ENCODE measurements at places on chromosomes 12 and 14.

- DNase-seq = no peak
Measured at GRCh38 chr14:88551980-88552431, 2.8 kb downstream of the PTPN21 start.

DNA sequence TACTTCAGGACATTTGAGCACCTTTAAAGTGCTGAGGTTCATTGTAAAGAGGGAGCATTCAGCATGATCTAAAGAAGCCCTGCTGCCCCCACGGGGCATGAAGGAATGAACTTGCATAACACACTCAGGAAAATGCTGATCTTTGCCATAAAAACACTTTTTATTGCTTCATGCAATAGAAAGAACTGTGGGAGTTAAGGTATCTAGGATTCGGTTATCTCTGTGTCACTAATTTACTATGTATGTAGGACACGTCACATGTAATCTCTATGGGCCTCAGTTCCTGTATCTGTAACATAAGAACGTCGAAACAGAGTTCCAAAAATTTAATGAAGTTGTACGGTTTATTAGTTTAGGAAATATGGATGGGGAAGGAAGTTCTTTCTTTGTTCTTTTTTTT is 33.0 kb downstream of the BTBD7 start:
- no peak for DNase-seq

GRCh38 chr12:39623919-39624318 is 4.3 kb upstream of the ABCD2 start:
- DNase-seq = no peak

DNA sequence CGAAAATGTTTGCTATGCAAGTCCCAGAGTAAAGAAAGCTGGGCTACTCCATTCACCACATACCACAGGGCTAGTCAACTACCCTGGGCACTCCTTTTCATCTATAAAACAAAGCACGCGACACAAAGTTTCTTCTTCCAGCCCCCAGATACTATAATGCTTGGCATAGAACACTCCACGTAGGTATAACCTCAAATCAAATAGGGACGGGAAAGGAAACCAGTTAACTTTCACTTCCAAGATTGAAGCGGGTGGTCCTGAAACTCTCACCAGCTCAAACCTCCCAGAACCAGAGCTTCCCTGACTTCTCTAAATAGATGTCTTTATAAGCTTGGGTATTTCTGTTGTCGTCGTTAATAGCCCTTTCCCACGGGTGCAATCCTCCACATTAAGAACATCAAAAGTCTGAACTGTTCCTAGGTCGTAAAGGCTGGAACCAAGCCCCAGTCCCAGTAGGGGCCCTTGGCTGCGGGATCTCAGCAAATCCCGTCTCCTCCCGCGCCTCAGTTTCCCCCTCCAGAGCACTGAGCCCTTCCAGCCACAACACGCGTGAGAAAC is 647 bp downstream of the LGMN start:
- no peak for DNase-seq

GRCh38 chr12:91687052-91688017 is 458.3 kb downstream of the BTG1 start:
- DNase-seq = no peak

DNA sequence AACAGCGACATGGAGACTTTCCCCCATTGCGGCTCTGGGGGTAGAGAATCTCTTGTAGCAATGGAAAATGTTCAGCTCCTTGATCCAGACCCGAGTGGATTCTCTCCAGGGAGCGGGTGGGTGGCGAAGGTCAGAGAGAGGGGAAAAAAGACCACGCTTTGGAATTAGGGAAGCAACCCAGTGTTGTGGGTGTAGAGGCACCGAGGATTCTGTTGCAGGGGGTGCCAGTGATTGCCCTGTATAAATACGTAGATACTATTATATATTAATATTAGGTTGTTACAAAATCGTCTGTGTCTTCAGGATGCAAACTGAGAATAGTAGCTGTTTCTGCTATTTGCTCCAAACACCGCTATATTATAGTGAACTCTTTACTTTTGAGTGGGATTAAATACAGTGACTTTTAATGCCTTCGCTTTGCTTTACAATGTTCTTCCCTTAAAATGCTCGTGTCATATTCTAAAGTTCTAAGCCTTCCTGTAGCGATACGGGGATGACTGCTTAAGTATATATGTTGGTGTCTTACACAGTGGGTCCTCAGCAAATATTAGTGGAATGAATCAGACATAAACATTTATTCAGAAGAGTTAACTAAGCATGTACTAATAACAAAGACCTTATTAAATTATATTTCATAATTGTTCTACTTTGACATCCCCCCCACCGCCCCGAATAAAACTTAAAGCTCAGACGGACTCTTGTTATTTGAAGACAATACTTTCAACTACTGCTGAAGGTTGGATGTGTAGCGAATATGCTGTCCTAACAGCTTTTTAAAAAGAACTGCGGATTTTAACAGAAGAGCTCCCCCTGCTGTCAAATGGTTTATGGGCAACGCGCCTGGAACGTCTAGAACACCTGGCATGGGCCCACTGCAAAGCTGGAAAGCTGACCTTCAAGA is 136.4 kb upstream of the KRAS start:
- DNase-seq = peak; percentile 67

GRCh38 chr14:76639606-76640229 is 121.5 kb upstream of the VASH1 start:
- no peak for DNase-seq

DNA sequence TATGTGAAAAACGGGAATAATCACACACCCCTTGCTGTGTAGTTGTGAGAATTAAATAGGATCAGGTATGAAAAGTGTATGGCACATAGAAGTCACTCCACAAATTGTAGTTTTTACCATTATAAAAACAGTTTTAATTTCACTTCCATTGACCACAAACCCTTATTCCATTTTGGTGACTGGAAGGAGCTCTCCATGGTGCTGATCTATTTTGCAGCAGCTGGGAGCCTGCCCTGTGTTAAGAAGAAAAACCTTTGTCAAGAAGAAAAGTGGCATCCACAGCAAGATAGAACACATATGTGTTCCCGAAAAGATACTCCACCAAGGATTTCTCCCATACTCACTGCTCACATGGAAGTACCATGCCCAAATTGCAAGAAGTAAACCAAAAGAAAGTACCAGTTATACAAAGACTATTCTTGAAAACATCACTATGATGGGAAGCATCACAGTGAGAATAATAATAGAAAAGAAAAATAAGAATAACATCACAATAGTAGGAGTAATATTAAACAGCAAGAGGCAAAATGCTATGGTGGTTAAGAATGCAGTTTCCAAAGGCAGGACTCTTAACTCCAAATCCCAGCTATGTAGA is 58.7 kb downstream of the TUNAR start:
- no peak for DNase-seq

DNA sequence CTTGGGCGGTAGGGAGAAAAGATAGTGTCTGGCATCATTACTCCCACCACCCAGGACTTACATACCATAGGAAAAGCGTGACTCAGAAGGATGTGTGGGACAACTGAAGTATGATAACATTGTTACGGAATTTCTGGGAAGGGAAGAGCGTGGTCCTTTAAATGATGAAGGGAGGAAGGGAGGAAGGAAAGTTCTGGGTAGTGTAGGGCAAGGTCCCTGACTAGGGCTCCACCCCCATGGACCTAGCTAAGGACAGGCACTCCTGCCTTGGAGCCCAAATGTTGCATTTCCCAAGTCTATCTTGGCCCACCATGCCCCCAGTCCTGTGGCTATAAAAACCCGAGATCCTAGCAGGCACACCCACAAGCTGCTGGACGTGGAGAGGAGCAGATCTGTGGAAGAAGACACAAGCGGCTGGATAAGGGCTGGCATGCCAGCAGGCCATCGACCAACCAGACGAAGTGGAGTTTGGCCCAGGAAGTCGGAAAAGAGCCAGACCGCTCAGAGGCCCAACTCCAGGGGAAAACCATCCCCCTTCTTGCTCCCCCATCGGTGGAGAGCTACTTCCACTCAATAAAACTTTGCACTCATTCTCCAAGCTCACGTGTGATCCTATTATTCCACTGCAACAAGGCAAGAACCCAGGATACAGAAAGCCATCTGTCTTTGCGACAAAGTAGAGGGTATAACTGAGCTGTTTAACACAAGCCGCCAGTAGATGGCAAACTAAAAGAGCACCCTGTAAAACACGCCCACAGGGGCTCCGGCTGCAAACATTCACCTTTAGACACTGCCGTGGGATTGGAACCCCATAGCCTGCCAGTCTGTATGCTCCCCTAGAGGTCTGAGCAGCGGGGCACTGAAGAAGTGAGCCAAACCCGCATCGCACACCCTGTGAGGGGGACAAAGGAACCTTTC is 23.0 kb upstream of the RAB21 start:
- DNase-seq = peak; percentile 98

DNA sequence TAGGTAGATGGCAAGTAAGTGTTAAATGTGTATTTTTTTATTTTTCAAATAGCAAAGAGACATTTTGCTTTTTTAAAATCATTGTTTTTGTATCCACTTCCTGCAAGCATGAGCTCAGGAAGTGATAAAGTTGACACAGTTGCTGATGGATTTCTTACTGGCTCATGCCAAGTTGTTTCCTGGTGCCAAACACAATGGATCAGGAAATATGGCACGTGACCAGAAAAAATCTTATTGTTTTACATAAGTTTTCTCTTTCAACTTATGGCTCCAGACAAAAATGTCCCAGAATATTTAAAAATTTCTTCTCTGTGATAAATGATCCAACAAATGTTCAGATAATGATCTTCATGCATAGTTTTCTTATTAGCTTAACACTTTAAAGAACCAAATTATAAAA is 1279.1 kb upstream of the FLRT2 start:
- no peak for DNase-seq

DNA sequence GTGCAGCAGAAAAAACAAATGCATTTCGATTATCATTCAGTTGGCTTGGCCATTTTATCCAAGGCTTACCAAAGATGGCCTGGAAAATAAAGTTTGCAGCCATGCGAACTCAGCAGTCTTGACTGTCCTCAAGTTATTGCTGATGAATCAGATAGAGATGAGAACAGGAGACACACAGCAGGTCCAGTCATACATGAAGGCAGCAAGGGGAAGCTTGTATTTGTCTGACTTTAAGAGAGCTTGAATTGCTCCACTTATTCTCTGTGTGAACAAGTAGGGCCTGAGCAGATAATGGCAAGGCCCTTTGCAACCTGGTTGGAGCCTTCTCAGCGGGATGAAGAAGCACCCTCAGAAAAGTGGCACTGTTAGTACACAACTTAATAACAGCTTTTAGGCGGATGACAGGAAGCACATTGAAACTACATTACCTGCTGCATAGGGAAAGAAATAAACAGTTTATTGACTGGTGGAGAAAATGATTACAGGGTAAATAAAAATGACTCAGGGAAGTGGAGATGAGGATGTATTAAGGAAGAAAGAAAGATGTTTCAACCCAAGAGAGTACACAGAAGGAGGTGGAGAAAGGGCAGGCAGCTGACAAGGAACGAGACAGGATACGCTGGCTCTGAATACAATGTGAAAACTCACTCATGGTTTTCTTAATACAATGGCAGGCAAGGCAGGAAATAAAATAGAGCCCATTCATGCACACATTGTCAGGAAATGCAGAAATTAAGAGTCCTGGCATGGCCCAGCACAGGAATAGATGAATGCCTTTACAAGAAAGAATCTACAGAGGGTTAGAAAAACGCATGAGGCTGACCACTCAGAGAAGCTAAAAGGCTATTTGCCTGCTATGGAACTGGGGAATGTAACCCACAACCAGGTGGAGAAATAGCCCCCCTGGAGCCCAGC is 128.4 kb downstream of the GALC start:
- DNase-seq = no peak

DNA sequence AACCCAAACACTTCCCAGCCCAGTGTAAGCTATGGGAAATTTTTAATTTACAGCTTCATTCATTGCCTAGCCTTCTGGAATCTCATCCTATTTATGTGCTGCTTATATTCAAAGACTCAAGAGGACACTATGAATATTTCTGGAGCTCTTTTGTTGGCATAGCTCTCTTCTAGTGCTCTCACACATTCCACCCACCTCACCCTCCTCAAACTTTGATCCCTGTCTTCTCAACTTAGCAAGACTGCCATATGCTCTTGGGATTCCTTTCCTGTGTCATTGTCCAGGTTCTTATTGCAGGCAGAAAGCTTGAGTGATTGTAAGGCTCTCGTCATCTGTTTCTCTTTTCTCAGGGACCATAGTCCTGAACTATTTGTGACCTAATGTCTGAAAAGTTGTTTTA is 18.0 kb upstream of the NKX2-1 start:
- no peak for DNase-seq

- DNase-seq = no peak
Measured at GRCh38 chr12:42365486-42365885, 39.5 kb downstream of the PPHLN1 start.

GRCh38 chr12:19867151-19867550 is 427.9 kb downstream of the AEBP2 start:
- no peak for DNase-seq

GRCh38 chr12:67512061-67512460 is 136.5 kb upstream of the DYRK2 start:
- no peak for DNase-seq

DNA sequence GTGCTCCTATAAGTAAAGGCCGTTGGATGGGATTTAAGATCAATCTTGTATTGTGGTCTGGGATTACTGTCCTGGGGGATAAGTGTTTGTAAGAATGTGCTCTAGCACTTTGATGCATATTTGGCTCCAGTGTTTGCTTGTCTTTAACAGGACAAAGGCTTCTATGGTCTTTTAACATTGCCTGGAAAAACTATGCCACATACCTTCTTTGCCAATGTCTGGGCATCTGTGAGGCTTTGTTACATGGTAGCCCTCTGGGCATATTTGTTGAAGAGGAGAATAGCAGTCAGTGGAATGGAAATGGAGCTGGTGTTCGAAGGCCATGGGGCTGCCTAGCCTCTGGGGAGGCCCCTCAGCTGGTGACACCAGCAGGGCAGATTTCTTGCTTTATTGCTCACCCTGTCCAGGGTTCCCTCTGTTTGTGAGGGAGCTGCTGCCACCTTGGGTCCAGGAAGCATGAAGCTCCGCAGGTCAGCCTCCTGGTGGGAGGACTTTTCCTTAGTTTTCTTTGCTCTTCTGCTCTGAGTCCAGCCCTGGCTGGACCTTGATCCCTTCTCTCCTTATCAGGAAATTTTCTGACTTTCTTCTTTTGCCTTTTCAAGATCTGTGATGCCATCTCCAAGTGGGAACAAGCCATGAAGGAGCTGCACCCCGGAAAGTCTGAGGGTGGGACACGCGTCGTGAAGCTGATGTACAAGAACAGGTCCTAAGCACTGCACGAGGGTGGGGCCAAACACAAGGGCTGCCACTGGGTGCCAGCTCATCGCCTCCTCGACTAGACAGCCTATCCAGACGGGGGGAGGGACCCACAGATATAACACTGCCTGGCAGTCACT is 19.5 kb downstream of the PIGH start:
- DNase-seq = no peak

DNA sequence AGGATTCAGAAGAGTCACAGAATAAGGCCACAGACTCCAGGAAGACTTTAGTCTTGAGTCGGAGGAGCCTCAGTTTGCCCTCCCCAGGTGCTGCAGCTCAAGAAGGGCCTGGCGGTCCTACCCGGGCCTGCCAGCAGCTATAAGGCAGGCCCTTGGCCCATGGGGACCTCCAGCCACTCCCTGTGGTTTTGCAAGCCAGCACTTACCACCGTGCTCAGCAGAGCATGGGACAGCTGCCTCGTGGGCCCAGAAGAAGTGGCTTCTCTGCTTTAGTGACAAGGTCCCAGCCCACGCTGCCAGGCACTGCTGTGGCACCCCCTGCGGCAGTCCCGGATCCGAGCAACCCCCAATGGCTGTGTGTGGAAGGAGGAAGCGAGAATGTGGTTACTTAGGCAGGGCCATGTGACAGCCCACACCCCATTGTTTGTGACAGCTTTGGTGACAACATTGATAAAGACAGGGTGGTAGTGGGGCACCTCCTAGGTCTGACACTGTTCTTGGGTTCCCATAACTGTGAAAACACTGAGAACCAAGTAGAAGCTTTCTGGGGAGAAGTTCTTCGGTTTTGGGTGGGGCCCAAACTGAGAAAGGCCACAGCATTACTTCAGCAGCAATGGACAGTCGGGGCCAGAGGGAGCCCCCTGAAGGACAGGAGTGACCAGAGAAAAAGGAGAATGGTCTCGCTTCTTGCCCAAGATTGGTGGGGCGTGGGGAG is at the start of gene SELPLG:
Gene SELPLG (minus strand): TSS at position 361 of the 715 bp plus-strand sequence. CDS start 9,587 bp downstream, outside the sequence.
- DNase-seq = peak; percentile 44

All from RCC 7860 (cell line).